ENCODE measurements at places on chromosomes 4 and X.
A peak's percentile ranks its signal among the peaks of the same experiment; 100 is the strongest.

DNA sequence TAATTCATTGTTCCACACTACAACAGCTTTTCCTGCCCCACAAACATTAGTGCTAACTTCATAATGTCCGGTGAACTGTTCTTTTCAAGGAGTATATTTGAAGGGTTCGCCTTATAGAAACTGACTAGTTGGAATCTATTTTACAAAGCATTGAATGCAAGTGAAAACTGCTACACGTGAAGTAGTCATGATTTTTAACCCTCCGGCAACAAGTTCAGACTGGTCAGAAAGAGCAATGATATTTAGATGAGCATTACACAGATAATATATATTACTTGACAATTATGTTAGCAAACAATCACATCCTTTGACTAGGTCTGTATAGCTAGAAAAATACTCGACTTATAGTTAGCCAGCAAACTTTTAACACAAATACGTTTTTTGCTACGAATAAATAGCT lies 1.7 kb upstream of the SLAIN2 start:
- DNase-seq = no peak

DNA sequence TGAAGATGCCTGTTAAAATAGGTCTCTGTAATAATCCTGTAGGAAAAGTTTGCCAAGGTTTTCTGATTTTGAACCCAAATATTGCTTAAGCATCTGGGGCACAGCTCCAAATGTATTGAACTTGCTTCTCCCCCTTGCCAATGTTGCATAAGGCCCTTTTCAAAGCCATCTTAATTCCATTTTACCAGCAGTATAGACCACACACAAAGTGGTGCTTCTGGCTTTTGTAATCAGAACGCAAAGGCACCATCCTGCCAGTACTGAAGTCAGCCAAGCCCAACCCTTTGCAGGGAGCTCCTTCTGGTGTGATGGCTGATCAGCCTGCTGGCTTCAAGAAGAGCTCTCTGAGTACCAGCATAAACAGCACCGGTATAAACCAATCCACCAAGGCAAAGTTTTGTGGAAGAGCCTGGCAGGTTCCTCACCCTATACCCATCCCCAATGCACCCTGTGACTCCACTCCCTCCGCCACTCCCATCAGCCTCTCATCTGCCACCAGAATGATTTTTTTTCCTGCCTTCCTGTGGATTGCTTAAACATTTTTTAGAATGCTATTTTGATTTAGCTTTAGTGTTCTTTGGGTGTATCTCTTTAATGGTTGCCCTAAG lies 39.2 kb upstream of the USP9X start:
- DNase-seq = no peak

GRCh38 chrX:120228187-120228908 lies 22.3 kb upstream of the ZBTB33 start:
- DNase-seq = no peak

GRCh38 chr4:102809190-102809589 lies 18.2 kb downstream of the UBE2D3 start:
- DNase-seq = no peak

GRCh38 chr4:139177049-139177868 lies at the start of gene ELF2:
Gene ELF2, minus strand, starts transcription at chr4:139177218. Its CDS starts 39,517 bp downstream, at chr4:139137701.
- peak; percentile 85 for DNase-seq

GRCh38 chrX:49840679-49841078 lies 11.6 kb downstream of the PAGE4 start:
- peak; percentile 49 for DNase-seq

DNA sequence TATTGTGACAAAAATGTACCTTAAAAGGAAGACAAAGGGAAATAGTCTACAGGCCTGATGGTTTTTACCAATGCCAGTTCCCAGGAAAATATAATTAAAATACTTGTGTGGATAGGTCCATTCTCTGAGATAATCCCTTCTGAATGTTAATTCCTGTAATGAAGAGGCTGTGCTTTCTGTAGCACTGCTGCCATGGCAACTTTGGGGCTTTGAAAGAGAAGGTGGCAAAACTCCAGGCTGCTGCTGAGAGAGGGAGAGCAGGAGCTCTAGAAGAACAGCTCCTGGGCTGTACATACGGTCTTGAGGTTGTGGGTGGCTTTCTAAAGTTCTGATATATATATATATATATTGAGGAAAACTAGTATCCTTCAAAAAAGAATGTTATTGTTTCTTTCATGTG lies 125.4 kb downstream of the PDLIM5 start:
- no peak for DNase-seq

GRCh38 chr4:138859254-138859653 lies 156.3 kb upstream of the NOCT start:
- DNase-seq = no peak

DNA sequence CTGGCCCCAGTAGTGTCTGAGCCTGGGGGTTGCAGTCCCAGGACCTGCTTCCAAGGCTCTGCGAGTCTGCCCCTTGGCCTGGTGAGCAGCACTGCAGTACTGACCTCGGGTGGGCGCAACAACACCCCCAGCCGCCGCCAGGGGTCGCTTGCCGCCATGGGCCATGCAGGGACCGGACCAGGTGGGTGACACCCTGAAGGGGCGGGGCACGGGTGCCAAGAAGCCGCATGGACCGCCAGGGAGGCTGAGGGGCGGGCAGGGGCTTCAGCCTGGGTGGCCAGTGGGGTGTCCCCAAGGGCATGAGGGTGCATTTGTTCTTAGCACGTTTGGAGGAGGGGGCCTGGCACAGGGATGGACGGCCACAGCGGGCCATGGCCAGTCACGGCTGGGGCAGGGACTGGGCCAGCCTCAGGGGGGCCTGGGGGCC lies 25.0 kb downstream of the TACC3 start:
- DNase-seq = peak; percentile 83

DNA sequence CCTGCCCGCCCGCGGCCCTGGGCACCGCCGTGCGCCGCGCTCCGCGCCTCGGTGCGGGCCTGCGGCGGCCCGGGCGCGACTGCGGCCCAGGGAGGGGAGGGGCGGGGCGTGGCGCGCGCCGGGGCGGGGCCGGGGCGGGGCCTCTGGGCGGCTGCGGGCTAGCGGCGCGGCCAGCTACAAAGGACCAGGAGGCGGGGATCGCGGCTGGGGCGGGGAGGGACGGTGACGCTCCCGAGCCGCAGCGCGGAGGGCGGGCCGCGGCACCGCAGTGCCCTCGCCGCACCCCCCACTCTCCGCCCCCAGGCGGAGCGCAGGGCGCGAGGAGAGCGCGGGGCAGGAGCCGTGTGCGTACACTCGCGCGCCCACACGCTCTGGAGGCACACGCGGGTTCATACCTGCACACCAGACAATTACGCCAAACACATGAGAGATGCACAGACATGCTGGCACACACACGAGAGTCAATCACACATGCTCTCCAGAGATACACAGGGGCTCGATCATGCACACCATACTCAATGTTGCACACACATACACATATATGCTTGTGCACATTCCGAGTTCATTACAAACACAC lies at the start of gene CRMP1:
TSS of gene CRMP1 (minus strand) at position 83 of the 577 bp plus-strand sequence. CDS start 117 bp downstream, outside the sequence.
- DNase-seq = no peak

DNA sequence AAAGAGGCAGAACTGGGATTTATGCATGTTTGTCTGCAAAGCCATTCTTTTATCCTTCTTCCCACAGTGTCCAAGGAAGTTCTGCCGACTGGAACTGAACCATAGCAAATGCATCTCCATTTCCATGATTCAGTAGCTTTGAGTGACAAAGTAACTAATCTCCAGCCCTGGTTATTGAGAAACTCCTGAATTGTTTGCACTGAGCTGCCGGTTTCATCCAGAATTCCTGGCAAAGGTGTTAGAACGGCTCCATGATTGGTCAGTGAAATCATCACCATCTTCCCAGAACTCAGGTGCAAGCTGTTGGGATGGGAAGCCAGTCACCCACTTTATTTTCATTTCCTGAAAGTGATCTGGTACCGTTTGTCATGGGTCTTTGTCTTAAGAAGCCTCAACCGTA lies 47.0 kb upstream of the SLC34A2 start:
- DNase-seq = no peak

GRCh38 chr4:125116431-125116830 lies 198.3 kb upstream of the FAT4 start:
- no peak for DNase-seq

DNA sequence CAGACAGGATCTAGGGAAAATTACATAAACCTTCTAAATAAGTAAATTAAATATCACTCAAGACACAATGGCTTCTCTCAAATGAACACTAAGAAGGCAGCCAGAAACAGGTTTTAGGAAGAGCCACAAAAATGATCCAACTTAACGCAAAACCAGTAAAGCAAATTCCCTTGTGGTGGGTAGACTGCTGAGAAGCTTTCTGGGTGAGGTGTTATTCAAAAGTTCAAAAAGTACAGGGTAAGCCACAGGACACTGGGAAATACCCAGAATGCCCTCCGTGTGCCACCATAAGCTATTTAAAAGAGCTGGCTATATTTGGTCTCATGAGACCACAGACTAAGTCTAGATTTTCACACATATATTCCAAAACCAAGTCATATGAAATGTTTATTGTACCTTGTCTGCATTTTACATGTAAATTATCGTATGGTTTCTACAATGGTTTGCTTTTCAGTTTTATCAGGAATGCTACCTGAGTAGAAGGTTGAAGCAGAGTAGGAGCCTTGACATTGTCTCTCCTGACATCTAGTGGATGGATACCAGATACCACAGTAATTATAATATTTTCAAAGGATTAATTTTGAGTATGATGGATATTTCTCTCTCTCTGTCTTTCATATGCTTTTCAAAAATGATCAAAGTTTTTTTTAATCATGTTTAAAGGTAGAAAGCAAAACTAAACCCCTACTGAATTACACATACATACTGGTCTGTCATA lies 109.3 kb upstream of the KLHL13 start:
- DNase-seq = no peak

GRCh38 chr4:13844740-13845139 lies 217.2 kb upstream of the BOD1L1 start:
- DNase-seq = no peak

DNA sequence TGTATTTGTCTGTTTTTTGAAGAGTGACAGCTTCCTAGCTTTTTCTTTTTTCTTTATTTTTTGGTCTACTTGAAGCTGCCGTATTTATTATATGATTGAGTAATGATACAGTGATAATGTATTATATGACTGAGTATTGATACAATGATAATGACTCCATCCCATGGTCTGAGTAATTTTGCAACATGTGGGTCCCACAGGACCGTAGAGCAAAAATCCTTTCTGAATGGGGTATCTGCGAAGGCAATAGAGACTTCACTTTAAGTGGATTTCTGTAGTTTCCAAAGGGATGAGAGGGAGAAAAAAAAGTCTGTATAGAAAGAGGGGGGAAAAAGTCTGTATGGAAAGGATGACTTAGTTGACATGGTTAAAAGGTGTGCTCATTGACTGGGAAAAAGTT lies 41.0 kb downstream of the SLIT2 start:
- DNase-seq = no peak

- DNase-seq = no peak
These were observed 88.7 kb upstream of the ELOVL6 start for GRCh38 chr4:110287130-110287529.

DNA sequence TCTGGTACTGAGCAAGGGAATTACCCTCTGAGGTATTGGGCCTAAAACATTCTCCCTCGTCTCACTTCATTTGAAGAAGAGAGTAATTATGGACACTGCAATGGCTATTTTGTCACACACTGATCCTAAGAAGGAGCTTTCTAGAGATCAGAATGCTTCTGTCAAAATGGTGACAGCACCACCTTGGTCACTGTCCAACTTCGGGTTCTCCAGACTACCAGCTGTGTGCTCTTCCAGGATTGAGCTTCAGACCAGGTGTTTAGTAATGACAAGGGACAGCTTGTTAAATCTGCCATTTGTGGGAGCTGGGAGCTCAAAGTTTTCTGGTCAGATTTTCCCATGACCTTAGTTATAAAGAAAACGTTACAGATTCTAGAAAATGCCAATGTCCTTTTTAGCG lies 105.4 kb downstream of the POLA1 start:
- DNase-seq = no peak

- DNase-seq = no peak
These were observed 83.9 kb upstream of the NKX1-1 start for GRCh38 chr4:1490011-1490653.

- DNase-seq = no peak
These were observed 2.2 kb downstream of the AKAP17A start for GRCh38 chrX:1593286-1594271.

GRCh38 chr4:15495621-15496020 lies 25.9 kb downstream of the CC2D2A start:
- DNase-seq = no peak

DNA sequence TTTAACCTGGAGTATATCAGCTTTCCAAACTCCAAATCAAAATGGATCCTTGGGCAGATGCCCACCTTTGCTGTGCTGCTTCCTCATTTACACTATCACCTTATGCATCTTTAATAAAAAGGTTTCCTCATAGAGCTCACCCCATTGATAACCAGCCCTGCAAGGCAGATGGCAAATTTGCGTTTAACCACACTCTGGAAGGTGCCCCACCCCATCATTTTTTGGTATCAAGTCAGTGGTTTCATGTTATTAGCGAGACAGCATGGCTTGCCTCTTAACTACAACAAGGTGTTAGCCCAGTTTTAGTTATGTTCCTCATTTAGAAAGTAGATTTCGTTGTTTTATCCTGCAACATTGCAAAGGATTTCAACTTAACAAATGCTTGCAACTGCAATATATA lies 214.0 kb upstream of the WDFY3 start:
- no peak for DNase-seq

DNA sequence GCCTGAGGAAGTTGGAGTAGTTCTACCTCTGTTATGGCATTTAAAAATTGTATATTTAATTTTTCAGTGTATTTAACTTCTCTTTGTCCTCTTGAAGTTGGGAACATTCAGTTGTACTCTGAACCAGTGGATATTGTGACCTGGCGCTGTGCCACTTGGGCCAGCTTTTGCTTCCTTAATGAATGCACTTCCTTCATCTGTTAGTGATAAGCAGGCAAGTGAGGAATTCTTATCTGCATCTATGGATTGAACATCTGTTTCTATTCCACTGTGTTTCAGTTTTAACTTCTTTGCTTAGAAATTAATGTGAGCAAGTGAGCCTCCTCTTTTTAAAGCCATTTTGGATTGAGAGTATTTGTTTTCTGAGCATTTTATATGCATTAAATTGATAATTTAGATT lies 128.3 kb downstream of the UCHL1 start:
- no peak for DNase-seq

GRCh38 chr4:155666344-155667221 lies at the start of gene GUCY1A1:
Gene GUCY1A1, plus strand, starts transcription at chr4:155666848. Its CDS starts 30,020 bp downstream, at chr4:155696868.
- DNase-seq = no peak

- no peak for DNase-seq
These were observed 197.8 kb downstream of the HS3ST1 start for GRCh38 chr4:11230866-11231265.

DNA sequence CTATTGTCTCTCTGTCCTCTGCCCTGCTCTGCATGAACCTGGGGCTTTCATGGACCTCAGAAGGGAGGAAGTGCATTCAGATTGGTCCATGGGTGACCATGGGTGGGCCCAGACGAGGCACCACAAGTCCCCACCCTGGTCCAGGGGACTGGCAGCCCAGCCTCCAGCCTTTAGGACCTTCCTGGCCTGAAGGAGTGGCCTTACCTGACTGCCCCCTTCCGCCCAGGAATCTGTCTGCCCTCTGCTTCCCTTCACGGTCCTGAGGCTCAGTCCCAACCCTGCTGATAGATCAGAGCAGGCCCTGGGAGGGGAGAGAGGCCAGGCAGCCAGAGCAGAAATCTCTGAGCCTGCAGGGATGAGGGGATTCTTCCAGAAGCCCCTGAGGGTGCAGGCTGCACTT lies 455.4 kb downstream of the PCDH18 start:
- DNase-seq = no peak

- no peak for DNase-seq
These were observed 515.5 kb downstream of the PDHA2 start for GRCh38 chr4:96355414-96355813.
